ENCODE measurements at places on chromosomes 12 and 14.

- DNase-seq = no peak
These were observed 7.0 kb upstream of the BDKRB1 start for GRCh38 chr14:96249029-96249428.

GRCh38 chr12:5102806-5103205 is 59.1 kb downstream of the KCNA5 start:
- no peak for DNase-seq

GRCh38 chr14:82341261-82341810 is 807.7 kb upstream of the SEL1L start:
- no peak for DNase-seq

DNA sequence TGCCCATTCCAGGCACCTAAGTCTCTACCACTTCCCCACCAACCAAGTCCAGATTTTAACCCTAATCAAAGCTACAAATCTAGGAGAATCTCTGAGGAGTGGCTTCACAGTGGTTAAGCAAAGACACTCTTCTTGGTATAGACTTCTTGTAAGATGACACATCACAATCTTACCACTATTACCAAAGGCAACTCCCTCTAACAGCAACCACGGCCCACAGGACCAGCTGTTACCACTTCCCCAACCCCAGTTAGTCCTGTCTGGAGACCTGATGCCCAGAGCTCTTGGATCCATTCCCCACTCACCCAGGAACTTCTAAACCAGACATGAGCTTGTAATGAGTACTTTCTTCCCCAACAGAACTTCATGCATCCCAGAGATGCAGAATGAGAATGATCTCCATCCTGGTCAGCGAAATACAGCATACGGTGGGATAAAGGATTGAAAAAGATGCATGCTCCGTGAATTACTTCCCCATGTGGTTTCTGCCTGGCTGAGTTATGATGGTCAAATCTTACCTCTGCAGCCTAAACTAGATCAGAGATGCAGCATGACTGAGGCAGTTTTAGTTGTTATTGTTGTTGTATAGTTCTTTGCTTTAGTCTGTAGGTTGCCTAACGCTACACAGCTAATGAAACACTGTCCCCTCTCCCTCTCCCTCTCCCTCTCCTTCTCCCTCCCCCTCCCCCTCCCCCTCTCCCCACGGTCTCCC is 87.7 kb upstream of the FOXN3 start:
- no peak for DNase-seq

DNA sequence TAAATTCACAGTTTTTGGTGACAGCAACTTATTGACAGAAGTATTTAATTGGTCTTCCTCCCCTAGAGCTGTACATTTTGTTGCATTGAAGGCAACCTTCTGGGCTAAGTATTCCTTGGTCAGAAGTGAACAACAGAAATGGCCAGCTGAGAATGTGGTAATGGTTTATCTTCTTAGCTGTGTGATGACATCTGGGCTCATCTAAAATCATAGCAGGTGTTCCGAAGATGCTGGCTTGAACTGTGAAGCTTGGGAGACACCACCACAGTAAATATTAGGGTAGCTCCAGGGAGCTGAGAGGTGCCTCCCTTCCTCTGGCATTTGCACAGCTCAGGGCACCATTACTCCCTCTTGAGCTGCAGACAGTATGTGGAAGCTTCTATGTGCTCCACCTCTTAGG is 3.7 kb upstream of the PTPRB start:
- no peak for DNase-seq

GRCh38 chr14:67738740-67739504 is 37.2 kb downstream of the RDH12 start:
- DNase-seq = peak; percentile 3

- DNase-seq = peak; percentile 36
These were observed 54.9 kb upstream of the USP15 start for GRCh38 chr12:62205346-62205745.

DNA sequence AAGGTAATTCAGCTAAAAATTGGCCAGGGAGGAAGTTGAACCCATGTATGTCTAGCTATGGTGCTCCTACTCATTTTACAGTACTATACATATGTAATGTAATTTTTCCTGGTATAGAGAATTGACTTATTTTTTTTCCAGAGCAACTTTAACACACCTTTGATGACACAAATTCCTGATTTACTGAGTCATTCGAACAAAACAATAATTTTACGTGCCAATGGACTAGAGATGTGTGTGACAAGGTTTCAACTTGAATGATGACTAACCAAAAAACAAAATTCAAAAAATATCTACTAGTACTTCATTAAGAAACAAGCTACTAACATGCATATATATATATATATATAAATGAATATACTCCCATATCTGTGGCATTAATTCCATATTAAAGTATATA is 180.5 kb downstream of the KITLG start:
- DNase-seq = no peak

DNA sequence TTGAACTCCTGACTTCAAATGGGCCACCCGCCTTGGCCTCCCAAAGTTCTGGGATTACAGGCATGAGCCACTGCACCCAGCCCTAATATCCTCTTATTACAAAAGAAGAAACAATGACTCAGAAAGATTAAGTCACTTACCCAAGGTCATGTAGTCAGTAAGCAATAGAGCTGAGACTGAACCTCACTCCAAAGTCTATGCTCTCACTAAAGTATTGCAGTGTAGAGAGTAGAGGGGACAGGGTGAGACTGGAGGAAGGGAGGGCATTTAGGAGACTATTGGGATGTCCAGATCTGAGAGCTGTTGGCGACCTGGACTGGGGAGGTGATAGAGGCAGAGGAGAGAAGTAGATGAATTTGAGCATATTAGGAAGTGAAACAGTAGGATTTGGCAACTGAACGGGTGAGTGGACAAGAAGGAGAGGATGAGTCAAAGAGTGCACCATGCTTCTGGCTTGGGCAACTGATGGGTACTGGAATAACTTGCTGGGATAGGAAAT is 11.8 kb downstream of the P2RX7 start:
- no peak for DNase-seq

DNA sequence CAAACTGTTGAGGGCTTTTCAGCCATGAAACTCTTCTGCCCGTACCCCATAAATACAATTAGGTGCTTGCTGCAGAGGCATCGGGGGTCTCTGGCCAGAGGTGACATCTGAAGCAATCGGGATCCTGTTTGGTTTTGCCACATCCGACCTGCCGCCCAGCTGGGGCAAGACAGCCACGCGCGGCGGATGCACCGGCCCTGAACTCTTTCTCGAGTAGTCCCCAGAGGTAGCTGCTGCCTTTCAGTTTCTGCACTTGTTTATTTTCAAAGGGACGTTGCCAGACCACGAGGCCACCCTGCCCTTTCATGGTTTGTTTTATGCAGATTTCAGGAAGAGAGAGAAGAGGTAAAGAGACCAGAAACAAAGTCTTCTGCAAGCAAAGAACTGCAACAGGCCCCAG is 10.6 kb upstream of the MLXIP start:
- no peak for DNase-seq

GRCh38 chr12:101570047-101570446 is 24.7 kb upstream of the MYBPC1 start:
- peak; percentile 87 for DNase-seq

GRCh38 chr14:86013641-86014040 is 483.7 kb downstream of the FLRT2 start:
- DNase-seq = no peak

- no peak for DNase-seq
These were observed 11.1 kb downstream of the KIF21A start for GRCh38 chr12:39431797-39432196.

- DNase-seq = peak; percentile 83
These were observed 29.4 kb upstream of the STAC3 start for GRCh38 chr12:57280211-57281062.

DNA sequence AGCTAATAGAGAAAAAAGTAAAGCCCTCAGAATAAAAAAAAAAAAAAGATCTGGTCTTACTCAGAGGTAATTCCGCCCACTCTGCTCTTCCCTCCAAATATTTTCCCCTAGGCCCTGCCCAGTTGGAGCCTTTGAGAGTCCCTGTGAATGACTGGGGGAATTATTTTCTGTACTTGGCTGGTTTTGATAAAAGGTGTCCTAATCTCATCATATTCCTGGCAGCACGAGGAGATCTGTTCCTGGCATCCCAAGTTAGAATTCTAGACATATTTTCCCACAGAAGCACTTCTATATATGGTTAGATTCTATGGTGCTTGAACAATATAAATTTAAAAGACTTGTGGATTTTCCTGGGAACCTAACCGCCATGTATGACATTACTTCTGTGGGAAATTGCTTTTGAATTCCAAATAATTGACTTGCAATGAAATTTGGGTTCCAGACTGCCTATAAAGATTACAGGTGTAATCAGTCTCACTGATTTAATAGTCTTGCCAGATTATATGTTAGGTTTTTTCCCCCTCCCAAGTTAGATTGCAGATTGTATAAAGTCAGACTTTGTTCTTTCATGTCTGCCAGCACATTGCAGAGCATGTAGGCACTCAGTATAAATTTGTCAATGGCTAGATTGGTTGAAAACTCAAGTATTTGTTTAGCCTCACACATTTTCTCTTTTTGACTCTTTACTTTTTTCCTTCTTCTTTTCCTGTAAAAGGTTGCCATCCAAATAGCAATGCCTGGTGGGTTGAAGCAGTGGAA is 12.3 kb downstream of the GPX2 start:
- DNase-seq = no peak

DNA sequence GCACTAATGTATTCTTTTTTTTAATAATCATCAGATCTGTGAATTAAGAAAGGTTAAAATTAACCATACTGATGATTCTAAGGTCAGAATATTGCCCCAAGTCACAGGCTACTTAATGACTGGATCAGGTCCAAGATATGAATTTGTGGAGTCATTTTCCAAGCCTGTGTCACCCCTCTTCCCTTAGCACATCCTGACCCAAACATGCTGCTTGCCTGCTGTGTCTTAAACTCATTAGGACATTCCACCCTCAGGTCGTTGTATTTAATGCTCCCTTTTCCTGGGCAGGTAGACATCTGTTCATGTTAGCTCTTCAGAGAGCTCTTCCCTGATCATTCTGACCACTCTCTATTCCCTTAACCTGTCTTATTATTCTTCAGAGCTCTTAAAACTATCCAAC is 463.5 kb upstream of the PDE3A start:
- DNase-seq = peak; percentile 39

DNA sequence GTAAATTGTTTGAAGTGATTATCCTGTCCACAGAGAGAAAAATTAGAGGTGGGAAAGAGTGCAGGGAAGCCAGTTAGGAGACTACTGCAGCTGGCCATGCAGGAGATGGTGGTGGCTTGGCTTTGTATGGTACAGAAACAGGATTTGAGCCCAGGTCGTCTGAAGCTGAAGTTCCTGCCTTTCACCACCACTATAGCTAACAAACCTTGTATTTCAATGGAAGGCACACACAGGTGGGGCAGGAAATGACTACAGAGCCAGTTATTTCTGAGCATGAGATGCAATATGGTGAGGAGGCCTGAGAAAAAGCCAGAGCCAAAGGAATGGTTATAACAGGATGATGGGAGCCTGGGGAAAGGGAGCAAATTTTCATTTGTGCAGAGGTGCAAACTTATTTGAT is 103.9 kb downstream of the BTG1 start:
- peak; percentile 34 for DNase-seq

DNA sequence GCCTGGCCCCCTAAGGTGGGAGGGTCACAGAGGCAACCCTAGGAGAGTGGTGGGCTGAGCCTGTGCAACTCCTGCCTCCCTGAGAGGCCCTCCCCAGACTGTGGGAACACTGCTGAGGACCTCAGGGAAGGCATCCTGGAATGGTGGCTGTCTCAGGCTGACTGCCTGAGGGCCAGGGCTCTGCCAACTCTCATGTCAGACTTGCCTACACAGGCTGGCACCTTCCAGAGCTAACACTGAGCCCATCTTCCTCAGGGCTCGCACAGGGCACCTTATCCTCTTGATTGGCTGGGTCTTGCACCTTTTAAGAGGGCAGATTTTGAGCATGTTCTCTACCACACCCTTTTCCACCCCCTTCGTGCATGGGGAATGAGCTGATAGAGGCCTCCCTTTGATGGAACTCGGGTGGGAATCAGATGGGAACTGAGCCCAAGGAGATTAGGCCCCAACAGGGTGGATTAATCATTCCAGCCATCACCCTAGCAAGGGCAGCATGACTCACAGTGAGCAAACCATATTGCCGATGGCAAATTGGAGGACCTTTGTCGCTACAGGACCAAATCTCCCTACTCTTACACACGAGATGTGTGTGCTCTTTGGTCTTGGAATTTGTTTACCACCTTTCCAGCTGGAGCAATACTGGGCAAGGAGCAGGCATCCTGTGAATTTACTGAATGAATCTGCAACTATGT is 702.8 kb downstream of the VRK1 start:
- no peak for DNase-seq

DNA sequence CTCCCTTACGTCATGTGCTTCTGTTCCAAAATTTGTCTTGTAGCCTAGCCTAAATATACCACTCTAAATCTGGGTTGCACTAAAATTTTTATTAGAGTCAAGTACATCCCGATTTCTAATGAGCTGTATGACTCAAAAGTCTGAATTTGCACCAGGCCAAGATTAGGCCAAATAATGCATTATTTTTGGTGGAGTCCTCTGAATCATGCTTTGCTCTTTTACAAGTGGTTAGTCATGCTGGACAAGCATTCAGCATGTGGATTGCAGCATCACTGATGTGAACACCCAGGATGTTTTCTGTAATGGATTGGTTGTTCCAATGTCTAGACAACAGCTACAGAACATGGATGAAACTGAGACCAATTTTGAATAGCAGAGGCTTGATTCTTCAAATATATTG is 23.7 kb downstream of the HEBP1 start:
- no peak for DNase-seq

DNA sequence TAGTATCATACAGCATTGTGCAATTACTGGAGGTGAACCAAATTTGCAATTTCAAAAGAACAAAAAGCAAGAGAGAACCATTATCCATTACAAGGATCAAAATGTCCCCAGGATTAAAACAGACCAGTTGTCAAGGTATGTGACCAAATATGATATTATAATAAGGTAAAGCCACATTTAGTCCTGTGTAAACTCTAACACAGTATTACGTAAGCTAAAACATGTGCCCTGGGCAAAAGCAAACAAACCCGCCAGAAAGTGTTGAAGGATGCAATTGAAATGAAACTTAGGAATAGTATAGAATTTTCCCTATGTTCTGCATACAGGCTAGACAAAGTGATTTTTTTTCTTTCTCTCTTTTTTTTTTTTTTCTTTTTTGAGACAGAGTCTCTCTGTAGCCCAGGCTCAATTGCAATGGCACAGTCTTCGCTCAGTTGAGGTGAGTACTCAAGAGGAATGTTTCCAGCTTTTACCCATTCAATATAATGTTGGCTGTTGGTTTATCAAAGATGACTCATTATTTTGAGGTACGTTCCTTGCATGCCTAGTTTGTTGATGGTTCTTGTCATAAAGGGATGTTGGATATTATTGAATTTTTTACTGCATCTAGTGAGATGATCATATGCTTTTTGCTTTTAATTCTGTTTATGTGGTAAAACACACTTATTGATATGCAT is 137.1 kb upstream of the FOXG1 start:
- no peak for DNase-seq

- DNase-seq = no peak
These were observed 140.0 kb downstream of the KICS2 start for GRCh38 chr12:64082116-64082515.

- DNase-seq = no peak
These were observed 22.9 kb upstream of the LTBP2 start for GRCh38 chr14:74634964-74635363.
